ENCODE measurements at places on chromosomes 12 and 14. TPM values are rescaled to one million over a fixed set of nuclear protein-coding genes. Genes with fewer than 3 reads are reported as not detected.

TAS2R8 gene
- not detected for total RNA-seq

HAL gene
- 0.92 TPM for total RNA-seq

TMEM263 gene
- total RNA-seq = 139 TPM

DNA sequence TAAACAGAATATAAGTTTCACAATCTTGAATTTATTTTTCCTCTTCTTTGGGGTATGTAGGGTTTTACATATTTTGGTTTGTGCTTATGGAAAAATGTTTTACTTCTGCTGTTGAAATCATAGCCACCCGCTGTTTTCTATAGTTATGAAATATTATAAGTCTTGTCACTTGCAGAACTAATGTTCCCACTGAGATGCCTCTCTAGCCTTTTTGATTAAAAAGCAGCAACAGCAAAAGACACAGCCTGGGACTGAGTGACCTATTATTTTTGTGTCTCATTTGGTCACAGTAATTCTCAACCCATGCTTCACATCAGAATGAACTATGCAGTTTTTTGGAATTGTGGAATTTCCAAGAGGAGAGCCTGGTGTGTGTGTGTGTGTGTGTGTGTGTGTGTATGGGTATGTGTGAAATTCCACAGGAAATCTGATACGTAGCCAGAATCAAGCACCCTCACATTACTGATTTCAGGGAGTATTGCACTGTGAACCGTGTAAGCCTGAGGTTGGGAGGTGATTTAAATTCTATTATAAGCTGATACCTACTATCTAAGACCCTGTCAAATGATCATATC lies 55.7 kb upstream of the FRMD6 start:
- no peaks in the 10 kb centered on the region for H3K27me3 ChIP-seq
- H3K4me1 ChIP-seq = peaks cover 57% of the 10 kb centered on the region
- peak overlapping the region; percentile 17 for H3K4me3 ChIP-seq
- H3K27ac ChIP-seq = peak overlapping the region; percentile 90

DNA sequence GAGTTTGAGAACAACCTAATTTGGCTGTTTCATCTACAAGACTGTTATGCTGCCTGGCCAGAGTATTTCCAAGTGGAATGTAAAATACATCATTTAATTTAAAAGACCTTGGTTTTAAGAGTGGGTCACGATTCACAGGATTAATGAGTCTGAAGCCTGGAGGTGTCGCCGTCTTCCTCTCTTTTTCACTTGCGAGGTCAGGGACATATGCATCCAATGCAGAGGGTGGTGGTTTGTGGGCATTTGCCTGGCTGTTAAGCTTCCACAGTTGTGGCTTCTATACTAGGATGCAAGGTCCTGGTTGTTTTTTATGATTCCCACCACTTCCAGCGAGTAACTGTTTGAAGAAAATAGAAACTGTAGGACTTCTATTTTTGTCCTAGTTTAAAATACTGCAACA lies 22.8 kb upstream of the RASSF3 start:
- no peak overlapping the region for H3K4me3 ChIP-seq
- peaks cover 6% of the 10 kb centered on the region for H3K4me1 ChIP-seq
- no peak overlapping the region for H3K27ac ChIP-seq
- H3K27me3 ChIP-seq = peaks cover 2% of the 10 kb centered on the region

DNA sequence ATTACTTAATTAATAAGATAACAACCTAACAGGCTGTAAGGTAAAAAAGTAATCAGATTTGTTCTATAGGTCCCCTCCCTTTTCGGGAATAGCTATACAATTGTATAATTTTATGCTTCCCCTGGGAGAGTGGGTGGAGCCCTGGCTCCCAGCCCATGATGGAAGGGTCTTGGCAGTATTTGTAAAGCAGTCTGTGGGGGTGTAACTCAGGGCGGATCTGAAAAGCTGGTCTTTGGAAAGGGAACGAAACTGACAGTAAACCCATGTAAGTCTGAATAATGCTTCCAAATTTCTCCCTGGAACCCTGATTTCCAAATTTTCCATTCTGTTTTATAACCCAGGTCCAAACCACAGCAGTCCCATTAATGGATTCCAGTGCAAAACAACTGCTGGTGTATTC lies 110.4 kb downstream of the DAD1 start:
- peaks cover 89% of the 10 kb centered on the region for H3K4me1 ChIP-seq

GRCh38 chr12:2260441-2260840 lies 207.7 kb downstream of the CACNA1C start:
- no peak overlapping the region for H3K4me3 ChIP-seq
- no peaks in the 10 kb centered on the region for H3K27me3 ChIP-seq
- no peak overlapping the region for H3K27ac ChIP-seq
- peaks cover 25% of the 10 kb centered on the region for H3K4me1 ChIP-seq

PZP gene
- not detected for total RNA-seq

RIPK3 gene
- total RNA-seq = 0.80 TPM

CPNE6 gene
- total RNA-seq = not detected

TMEM30B gene
- 9.3 TPM for total RNA-seq

FOXN3 gene
- total RNA-seq = 161 TPM

CFAP73 gene
- not detected for total RNA-seq

- no peak for DNase-seq
- peak overlapping the region; percentile 77 for H3K4me3 ChIP-seq
- no peaks in the 10 kb centered on the region for H3K27me3 ChIP-seq
- H3K36me3 ChIP-seq = no peaks in the 10 kb centered on the region
These were observed 5.3 kb upstream of the GDF11 start for GRCh38 chr12:55737581-55738122.

DNA sequence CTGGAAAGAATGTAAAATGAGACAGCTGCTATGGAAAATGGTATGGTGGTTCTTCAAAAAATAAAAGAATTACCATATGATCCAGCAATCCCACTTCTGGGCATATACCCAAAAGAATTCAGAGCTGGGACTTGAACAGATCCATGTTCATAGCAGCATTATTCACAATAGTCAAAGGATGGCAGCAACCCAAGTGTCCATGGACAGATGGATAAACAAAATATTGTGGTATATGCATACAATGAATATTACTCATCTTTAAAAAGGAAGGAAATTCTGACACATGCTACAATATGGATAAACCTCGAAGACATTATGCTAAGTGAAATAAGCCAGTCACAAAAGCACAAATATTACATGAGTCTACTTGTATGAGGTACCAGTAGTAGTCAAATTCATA lies 9.1 kb downstream of the RAB2B start:
- H3K27me3 ChIP-seq = no peaks in the 10 kb centered on the region
- H3K4me1 ChIP-seq = peaks cover 7% of the 10 kb centered on the region
- H3K36me3 ChIP-seq = peaks cover 24% of the 10 kb centered on the region
- H3K27ac ChIP-seq = no peak overlapping the region
- H3K4me3 ChIP-seq = no peak overlapping the region

CLEC6A gene
- not detected for total RNA-seq

DNA sequence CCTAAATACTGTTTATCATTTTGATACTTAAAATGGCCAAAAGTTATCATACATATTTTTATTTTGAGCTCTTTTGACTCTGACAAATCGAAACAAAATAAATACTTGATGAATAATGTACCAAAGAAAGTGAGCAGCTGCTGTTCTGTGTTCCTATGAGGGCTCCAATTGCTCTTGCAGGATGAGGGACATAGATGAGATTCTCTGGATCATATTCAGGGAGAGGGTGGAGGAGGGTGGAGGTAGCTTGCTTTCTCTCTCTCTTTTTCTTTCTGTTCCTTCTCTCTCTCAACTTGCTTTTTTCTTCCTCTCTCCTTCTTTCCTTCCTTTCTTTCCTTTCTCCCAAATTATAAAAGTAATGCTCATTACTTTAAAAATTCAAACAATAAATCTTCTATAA lies 8.9 kb upstream of the MYH7 start:
- no peaks in the 10 kb centered on the region for H3K4me1 ChIP-seq
- H3K4me3 ChIP-seq = no peak overlapping the region
- no peaks in the 10 kb centered on the region for H3K36me3 ChIP-seq
- H3K27ac ChIP-seq = no peak overlapping the region
- peaks cover 30% of the 10 kb centered on the region for H3K27me3 ChIP-seq

MANSC4 gene
- not detected for total RNA-seq

DNA sequence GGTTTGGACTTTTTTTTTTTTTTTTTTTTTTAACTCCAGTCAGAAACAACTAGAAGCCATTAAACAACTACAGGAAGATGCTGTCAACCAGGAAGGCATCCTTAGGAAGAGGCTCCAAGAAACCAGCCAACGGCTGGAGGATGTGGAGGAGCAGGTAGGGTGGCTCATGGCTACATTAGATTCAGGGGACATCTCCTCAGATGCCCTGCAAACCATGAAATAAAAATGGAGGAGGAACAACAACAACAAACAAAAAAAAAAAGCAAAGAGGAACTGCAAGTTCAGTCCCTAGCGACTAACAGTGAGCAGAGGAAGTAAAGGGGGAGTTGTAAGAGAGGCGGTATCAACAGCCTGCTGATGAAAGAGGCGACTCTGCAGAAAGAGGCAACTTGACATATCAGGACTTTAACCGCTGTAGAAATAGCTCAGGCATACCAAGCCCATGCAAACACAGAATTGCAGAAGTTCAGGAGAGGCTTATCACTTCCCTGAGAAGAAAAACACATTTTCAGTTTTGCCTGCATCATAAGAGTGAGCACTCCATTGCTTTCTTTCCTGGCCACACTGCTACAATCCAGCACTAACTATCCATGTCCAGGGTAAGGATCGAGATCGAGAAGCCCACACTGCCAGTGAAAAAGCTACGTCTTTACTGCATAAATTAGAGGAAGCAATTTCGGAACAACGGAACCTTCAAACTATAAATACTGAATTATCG lies 103.5 kb upstream of the BCAT1 start:
- H3K4me3 ChIP-seq = no peak overlapping the region
- H3K36me3 ChIP-seq = no peaks in the 10 kb centered on the region
- no peak for DNase-seq
- peaks cover 11% of the 10 kb centered on the region for H3K4me1 ChIP-seq

Measured in chondrocyte (in vitro differentiated cells).